Kidney epithelial cell (primary cell): ENCODE measurements at places on chromosomes 7 and 10.

- no peak for DNase-seq
Measured at GRCh38 chr10:59708816-59709394, 745 bp downstream of the SLC16A9 start.

- no peak for DNase-seq
Measured at GRCh38 chr10:2957785-2958184, 109.6 kb upstream of the PFKP start.

- DNase-seq: peak; percentile 28
Measured at GRCh38 chr10:62352356-62352970, 21.7 kb upstream of the ZNF365 start.

GRCh38 chr10:29630205-29631048 is 4.3 kb downstream of the SVIL start:
- no peak for DNase-seq

- DNase-seq: peak; percentile 88
Measured at GRCh38 chr10:54441275-54441674, 359.8 kb downstream of the PCDH15 start.

DNA sequence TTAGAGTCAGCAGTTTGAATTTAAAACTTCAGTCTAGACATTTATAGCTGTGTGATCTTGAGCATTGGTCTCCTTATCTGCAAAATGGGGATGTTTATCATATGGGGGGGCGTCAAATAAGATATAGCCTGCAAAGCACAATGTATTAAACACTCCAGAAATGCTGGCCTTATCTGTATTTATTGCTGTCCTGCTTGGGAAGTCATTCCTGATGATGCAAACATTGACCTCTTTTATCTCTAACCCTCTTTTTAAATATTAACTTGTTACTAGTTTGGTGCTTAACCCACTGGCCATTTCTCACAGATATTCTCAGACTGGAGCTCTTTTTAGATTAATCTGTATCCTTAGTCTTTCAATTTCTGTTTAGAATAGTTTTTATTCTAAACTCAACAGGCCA is 13.2 kb downstream of the MRPS33 start:
- no peak for DNase-seq
